Mucosa of descending colon (tissue), 3 donors: ENCODE measurements at places on chromosomes 7 and 10. TPM values are rescaled to one million over a fixed set of nuclear protein-coding genes. Genes with fewer than 3 reads are reported as not detected.

Gene TEX36
- total RNA-seq: not detected

Gene ABCF2
- total RNA-seq: 28.4 TPM

Gene GCC1
- total RNA-seq: 14.8 TPM

Gene CLDN3
- total RNA-seq: 621 TPM

Gene SPDYE1
- total RNA-seq: not detected

Gene ENTPD7
- 14.3 TPM for total RNA-seq

Gene CPN1
- total RNA-seq: not detected

Gene PRRT4
- not detected for total RNA-seq

Gene NKX2-3
- 38.5 TPM for total RNA-seq

Gene WNT8B
- total RNA-seq: not detected

Gene MEIG1
- total RNA-seq: not detected

Gene FXYD4
- not detected for total RNA-seq

Gene GIMAP8
- total RNA-seq: 5.5 TPM

Gene RAB19
- total RNA-seq: 21.5 TPM

Gene SH3PXD2A
- total RNA-seq: 91.4 TPM

Gene MMD2
- not detected for total RNA-seq

Gene LIPF
- not detected for total RNA-seq

Gene KDM7A
- total RNA-seq: 27.9 TPM

Gene HTR5A
- not detected for total RNA-seq

Gene SNX10
- total RNA-seq: 5.7 TPM

Gene GNGT1
- total RNA-seq: not detected

Gene GBX1
- not detected for total RNA-seq

Gene STAG3
- 2.8 TPM for total RNA-seq

Gene RASA4B
- total RNA-seq: 8.0 TPM

Gene PAX4
- 1.8 TPM for total RNA-seq

Gene SEMA3C
- total RNA-seq: 83.7 TPM

Gene SEMA3E
- total RNA-seq: 5.8 TPM

Gene DNA2
- total RNA-seq: 8.7 TPM
